ENCODE measurements at places on chromosomes 1 and 21. TPM values are rescaled to one million over a fixed set of nuclear protein-coding genes. Genes with fewer than 3 reads are reported as not detected.

- DNase-seq, result no peak
Observed at GRCh38 chr1:86231076-86231475, 74.5 kb upstream of the COL24A1 start.

- no peak for DNase-seq
Observed at GRCh38 chr1:245091818-245092637, 62.8 kb upstream of the KIF26B start.

DNA sequence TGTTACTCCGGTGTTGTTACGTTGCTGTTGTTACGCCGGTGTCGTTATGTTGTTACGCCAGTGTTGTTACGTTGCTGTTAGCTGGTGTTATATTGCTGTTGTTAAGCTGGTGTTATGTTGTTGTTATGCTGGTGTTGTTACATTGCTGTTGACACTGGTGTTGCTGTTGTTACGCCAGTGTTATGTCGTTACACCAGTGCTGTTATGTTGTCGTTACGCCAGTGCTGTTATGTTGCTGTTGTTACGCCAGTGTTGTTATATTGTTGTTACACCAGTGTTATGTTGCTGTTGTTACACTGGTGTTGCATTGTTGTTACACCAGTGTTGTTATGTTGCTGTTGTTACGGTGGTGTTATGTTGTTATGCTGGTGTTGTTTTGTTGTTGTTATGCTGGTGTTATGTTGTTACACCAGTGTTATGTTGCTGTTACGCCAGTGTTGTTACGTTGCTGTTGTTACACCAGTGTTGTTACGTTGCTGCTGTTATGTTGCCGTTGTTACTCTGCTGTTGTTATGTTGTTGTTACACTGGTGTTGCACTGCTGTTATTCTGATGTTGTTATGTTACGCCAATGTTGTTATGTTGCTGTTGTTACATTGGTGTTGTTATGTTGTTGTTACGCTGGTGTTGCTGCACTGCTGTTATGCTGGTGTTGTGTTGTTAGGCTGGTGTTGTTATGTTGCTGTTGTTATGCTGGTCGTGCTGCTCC is 25.6 kb downstream of the H6PD start:
- DNase-seq, result no peak

- DNase-seq, result no peak
Observed at GRCh38 chr21:39098696-39099200, 84.5 kb downstream of the PSMG1 start.

DNA sequence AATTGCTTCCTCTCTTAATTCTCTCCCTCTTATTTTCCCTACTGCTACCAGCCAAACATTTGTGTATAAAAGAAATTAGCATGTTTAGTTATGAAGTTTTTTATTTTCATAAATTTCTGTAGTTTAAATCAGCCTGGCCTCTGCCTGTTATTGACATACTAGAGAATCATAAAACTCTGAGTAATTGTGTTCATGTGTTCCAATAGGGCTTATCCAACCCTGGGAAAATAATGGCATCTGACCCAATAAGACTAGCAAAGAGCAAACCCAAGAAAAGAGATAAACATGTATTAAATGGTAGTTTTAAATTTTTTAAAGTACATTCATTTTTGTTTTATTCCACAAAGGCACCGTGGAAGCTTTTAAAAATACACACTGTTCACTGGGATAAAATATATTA is 404.3 kb downstream of the HLX start:
- DNase-seq, result no peak

- no peak for DNase-seq
Observed at GRCh38 chr1:7266561-7266960, 481.3 kb downstream of the CAMTA1 start.

Gene FYB2
- under 0.01 TPM for total RNA-seq

Gene ANXA9
- total RNA-seq, result under 0.01 TPM

Gene RGS1
- 6.5 TPM for total RNA-seq

Gene SMCP
- not detected for total RNA-seq

Gene MUTYH
- total RNA-seq, result 20.8 TPM
